Globus pallidus (tissue), 1 donor: ENCODE measurements at places on chromosomes 13 and 19.

GRCh38 chr13:74201530-74201929 lies 67.3 kb upstream of the KLF12 start:
- no peak for DNase-seq

DNA sequence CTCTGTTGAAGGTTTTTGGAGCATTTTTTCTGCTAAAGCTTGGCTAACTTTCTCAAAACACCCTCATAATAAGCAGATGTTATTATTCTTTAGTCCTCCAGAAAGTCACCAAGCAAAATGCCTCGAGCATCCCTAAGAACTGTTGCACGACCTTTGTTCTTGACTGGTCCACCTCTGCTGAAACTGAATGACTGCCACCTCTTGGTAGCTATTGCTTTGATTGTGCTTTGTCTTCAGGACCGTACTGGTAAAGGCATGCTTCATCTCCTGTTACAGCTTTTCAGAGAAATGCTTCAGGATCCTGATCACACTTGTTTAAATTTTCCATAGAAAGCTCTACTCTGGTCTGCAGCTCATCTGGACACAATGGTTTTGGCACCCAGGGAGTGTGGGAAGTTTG lies 254.8 kb downstream of the DCT start:
- no peak for DNase-seq

- DNase-seq = no peak
These were observed 2.7 kb downstream of the MAB21L1 start for GRCh38 chr13:35473802-35474201.

GRCh38 chr13:92901739-92902138 lies 324.9 kb upstream of the GPC6 start:
- no peak for DNase-seq

- no peak for DNase-seq
These were observed 7.8 kb upstream of the KLK14 start for GRCh38 chr19:51090471-51090870.

GRCh38 chr13:50162567-50162966 lies 147.3 kb downstream of the KCNRG start:
- DNase-seq = no peak

DNA sequence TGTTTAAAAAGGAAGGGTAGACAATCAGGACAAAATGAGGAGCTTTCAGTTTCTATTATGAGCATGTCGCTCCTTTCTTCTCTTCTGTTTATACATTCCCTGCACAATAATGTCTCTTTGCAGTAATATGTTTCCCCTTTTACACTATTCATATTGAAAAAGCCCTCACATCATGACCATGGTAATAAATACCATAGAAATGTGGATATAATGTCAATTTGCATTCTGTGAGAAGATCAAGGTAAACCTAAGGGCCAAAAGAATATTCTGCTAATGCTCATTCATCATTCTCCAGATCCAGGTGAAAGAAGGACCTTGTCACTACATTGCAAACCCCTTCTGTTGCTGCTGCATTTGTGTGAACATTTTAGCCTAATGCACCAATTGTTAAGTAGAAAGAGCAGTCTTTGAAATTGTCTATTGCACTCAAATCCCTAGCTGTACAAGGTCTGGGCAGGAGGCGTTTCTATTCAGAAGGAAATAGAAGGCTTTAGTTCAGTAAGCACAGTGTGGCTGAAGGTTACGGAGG lies 117.6 kb upstream of the SOX21 start:
- DNase-seq = no peak

- DNase-seq = no peak
These were observed 460 bp downstream of the KMT5C start for GRCh38 chr19:55339889-55340783.

- peak; percentile 94 for DNase-seq
These were observed 6.4 kb downstream of the NFIX start for GRCh38 chr19:13001502-13002165.
